ENCODE measurements at places on chromosomes 2 and 18. TPM values are rescaled to one million over a fixed set of nuclear protein-coding genes. Genes with fewer than 3 reads are reported as not detected.
A peak's percentile ranks its signal among the peaks of the same experiment; 100 is the strongest.

DNA sequence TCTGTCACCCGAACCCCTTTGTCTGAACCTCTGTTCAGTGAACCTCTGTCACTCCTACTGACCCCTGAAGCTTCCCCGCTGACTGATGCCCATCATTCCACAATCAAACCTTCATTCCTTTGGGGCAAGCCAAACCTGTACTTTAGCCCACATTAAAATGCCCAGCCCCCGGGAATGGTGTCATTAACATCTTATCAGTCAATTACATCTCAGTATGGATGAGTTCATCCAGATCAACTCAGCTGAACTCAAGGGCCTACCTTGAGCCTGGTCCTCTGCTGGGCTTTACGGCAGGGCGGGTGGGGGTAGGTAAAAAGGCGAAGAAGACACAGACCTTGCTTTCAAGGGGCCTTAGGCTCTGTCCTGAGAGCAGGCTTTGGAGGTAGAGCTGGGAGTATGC is 154.4 kb upstream of the SMAD2 start:
- H3K36me3 ChIP-seq, result no peaks in the 10 kb centered on the region
- DNase-seq, result no peak

DNA sequence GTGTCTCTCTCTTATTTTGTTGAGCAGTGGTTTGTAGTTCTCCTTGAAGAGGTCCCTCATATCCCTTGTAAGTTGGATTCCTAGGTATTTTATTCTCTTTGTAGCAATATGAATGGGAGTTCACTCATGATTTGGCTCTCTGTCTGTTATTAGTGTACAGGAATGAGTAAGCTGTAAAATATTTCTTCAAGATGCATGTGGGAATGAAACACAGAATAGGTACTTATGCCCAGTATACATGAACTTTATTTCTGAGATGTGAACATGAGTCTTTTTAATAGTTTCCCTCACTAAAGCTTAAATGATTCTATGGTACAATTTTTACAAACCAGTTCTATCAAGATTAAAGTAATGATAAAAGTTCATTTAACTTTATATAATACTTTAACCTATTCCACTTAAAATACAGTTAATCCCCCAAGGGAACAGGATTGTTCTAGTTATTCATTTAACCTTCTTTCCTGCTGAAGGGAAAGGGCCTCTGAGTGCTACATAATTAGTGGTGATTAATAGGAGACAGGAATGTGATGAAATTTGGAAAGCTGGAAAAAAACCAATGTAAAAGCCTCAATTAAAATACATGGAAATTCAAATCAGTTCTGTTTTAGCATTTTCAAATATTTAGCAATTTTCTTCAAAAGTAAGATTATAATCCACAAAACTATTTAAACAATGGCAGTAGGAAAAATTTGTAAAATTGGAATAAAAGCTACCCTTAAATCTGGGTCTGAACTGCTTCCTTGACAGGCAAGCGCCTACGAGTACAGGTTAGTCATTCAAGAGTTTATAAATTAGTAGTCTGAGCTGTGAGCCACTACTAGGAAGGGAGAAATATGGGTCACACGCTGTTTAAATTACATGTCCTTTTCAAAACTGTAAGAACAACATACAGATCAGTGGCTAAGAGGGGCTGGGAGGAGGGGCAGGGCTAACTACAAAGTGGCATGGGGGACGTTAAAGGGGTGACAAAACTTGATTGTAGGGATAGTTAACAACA is 28.9 kb downstream of the SPIRE1 start:
- no peak overlapping the region for H3K27ac ChIP-seq
- no peak overlapping the region for H3K4me3 ChIP-seq

DNA sequence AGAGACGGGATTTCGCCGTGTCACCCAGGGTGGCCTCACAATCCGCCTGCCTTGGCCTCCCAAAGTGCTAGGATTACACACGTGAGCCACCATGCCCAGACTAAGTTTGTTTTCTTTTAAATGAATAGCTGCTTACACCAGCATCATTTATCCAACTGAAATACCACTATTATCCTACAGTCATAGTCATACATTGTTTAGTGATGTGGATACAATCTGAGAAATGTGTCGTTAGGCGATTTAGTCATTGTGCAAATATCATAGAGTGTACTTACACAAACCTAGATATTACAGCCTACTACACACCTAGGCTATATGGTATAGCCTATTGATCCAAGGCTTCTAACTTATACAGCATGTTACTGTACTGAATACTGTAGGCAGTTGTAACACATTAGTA is 10.3 kb downstream of the ZC3H15 start:
- H3K27ac ChIP-seq, result 0 out of 2 replicates have a peak overlapping the region, but pooled peaks have one; percentile 40
- H3K27me3 ChIP-seq, result no peaks in the 10 kb centered on the region
- peaks cover 42% of the 10 kb centered on the region for H3K36me3 ChIP-seq
- H3K4me3 ChIP-seq, result no peak overlapping the region

DNA sequence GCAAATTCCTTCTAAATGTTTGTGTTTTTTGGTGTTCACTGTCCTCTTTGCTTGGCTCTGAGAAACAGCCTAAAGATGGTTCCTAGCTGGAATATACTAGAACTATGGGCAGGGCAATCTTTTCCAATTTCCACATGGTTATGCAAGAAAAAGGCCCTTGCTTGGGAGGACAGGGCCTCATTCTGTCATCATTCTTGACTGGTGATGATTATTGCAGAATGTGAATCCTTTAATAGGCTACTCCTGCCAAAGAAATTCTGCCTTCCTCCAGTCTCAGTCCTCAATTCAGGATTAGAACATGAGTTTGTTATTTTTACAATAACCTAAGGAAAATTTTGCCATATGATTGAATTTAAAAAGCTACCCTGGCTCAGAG is 218.7 kb downstream of the HNMT start:
- no peak overlapping the region for H3K4me3 ChIP-seq
- DNase-seq, result no peak
- no peaks in the 10 kb centered on the region for H3K36me3 ChIP-seq
- H3K27ac ChIP-seq, result no peak overlapping the region
- no peaks in the 10 kb centered on the region for H3K4me1 ChIP-seq
- H3K27me3 ChIP-seq, result no peaks in the 10 kb centered on the region

DNA sequence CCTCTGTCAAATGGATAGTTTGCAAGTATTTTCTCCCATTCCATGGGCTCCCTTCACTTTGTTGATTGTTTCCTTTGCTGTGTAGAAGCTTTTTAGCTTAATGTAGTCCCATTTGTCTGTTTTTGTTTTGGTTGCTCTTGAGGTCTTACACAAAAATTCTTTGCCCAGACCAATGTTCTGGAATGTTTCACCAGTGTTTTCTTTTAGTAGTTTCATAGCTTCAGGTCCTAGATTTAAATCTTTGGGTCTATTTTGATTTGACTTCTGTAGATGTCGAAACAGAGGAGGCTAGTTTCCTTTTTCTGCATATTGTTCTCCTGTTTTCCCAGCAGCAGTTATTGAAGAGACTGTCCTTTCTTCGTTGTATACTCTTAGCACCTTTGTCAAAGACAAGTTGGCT is 351.6 kb downstream of the PTPRM start:
- H3K27ac ChIP-seq, result no peak overlapping the region
- no peak for DNase-seq
- no peaks in the 10 kb centered on the region for H3K27me3 ChIP-seq
- H3K36me3 ChIP-seq, result no peaks in the 10 kb centered on the region
- H3K4me1 ChIP-seq, result no peaks in the 10 kb centered on the region

The RAX gene
- not detected for total RNA-seq

The NT5DC4 gene
- total RNA-seq, result not detected
